ENCODE measurements at places on chromosomes 16 and 17.

DNA sequence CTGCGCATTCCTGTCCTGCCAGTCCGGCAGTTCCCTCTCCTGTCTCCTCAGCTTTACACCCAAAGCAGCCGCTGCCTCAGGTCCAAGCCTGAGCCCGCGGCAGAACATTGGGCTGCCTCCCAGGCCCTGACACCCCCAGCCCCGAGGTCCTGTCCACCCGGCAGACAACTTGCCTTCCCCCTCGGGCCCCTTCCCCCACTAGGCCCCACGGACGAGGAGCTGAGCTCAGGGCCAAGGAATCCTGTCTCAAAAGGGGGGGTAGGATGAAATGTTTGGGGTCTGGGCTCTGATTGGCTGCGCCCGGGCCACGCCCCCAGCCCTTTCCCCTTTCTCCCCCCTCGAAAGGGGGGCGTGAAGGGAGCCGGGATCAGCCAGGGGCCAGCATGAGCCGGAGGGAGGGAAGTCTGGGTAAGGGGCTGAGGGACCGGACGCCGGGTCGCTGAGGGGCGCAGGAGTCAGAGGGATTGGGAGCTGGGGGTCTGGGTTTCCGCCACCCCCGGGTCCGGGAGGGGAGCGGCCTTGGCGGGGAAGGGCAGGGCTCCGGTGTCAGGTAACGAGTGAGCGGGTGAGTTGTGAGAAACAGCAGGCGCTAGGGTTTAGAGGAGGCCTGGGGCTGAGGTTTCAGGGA lies at the start of gene CTF1:
CTF1 (plus strand) TSS at position 354 of the 628 bp plus-strand sequence; CDS start at position 384, 30 bp downstream.
- DNase-seq, result no peak

DNA sequence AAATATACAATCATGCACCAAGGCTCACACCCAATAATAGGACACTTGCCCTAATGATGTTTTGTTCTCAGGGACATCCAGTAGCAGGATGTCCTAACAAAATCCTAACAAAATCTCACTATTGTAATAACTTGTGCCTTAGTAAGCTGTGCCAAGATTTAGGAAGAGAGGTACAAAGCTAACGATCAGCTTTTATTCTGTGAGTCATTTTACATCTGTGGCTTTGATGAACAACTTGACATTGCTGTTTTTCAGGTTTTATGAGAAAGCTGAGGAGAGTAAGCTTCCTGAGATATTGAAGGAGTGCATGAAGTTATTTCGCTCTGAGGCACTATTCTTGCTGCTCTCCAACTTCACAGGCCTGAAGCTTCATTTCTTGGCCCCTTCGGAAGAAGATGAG lies 18.9 kb downstream of the OGFOD1 start:
- DNase-seq, result no peak

- DNase-seq, result no peak
These were observed 4.4 kb downstream of the STX1B start for GRCh38 chr16:31006086-31006385.

DNA sequence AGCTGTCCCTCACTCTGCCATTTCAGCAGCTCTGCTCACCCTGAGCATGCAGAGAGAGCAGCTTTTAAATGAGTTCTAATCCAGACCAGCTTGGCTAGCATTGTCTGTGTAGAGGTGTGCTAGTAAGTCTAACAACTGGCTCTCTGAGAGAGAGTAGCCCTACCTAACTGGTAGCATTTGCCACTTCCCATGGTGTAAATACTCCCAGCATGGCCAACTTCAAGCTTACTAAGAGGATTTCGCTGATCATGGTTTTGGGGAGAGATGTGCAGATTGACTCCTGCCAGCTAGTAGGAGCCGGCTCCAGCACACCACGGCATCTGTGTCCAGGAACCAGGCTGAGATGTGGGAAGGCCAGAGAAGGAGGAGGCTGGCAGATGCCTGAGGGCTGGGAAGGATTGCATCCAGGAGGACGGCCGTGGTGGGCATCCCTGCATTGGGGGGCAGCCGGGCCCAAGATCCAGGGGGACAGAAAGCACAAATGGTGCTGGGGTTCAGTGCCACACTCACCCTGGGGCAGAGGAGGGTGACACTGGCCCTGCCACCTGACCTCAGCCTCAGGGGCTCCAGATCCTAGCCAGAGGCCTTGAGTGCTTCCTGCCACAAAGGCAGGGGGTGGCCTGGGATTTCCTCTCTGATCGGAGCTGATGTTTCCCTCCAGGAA lies 394.9 kb upstream of the TNRC6C start:
- DNase-seq, result no peak

GRCh38 chr16:430904-431303 lies 5.5 kb downstream of the RAB11FIP3 start:
- DNase-seq, result no peak

DNA sequence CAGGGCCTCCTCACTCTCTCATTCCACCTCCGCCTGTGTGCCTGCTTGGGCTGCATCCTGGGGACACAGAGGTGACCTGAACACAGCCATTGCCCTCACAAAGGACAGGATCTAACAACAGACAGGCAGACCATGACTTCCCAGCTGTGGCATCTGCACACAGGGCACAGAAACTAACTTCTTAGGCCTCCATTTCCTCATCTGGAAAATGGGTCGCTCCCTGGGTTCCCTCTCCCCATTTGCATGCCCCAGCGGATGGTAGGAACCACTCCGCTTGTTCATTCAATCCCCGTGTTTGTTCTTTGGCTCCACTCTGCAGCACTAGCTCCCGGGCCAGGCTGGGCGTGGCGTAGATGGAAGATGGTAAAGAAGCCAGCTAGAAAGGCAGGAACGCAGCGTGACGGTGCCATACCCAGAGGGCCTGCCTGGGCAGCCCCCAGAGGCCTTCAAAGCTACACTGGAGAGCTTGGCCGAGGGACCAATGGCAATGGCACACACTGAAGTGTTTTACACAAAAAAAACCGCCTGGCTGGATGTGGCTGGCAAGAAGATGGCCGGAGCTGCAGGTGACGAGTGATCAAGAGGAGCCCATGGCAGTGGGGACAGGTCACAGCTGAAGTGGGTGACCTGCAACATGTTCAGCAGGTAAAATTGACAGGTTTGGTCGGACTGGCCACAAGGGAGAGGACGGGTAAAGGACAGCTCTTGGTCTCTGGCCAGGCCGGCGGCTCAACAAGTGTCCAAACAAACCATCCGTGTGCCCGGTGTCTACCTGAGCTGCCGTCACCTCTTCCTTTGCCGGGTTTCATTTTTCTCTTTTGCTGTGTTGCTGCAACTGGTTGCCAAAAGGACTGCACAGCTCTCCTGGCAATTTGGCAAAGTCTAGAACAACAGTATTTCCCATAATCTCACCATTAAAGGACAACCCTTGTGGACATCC lies 66.9 kb downstream of the SOCS1 start:
- no peak for DNase-seq

DNA sequence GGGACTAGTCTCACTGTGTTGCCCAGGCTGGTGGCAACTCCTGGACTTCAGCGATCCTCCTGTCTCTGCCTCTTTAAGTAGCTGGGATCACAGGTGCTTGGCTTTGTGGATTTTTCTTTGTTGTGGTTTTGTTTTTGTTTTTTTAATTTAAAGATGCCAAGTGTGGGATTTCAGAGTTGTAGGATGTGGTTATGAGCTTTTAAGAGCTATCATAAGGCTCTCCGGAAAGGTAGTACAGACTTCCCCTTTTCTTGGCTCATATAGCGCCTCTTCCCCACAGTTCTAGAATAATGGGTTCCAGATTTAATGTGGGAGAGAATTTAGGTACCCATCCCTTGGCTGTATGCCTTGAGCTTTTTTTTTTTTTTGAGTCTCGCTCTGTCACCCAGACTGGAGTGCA lies 17.1 kb downstream of the AKAP1 start:
- no peak for DNase-seq

DNA sequence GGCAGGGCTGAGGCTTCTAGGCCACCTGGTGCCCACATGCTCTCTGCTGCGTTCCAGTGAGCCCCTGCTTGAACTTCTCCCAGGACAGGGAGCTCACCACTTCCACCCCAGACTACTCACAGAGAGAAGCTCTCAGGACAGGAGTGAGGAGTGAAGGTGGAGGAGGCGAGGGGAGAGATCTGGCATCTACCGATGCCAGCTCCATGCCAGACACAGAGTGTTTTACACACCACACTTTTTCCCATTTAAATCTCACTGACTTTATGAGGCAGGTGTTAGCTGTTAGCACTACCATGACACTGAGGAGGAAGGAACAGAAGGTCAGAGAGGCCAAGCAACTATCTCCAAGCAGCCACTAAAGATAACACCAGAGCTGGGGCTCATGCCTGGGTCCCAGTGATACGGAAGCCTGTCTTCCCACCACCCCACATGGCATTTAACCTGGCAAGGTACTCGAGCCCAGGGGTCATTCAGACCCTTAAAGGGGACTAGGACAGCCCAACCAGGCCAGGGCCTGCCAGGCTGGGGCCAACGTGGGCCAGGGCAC lies 6.8 kb downstream of the FAM83G start:
- DNase-seq, result no peak

- DNase-seq, result no peak
These were observed 20.6 kb downstream of the RPH3AL start for GRCh38 chr17:332023-332422.

DNA sequence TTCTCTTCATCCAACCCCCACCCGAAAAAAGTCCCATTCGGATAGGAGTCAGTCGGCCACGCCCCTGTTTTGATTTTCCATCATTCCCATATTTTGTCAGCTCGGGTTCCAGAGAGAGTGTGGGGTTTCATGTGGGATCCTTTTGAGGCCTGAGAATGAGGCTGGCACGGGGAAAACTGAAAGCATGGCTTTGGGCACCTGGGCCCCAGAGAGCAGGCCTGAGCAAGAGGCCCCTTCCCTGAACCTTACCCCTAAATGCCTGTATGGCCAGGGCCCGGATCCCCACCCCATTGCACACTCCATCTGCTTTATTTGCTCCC lies 4.6 kb upstream of the HOXB4 start:
- DNase-seq, result no peak

GRCh38 chr16:58042001-58042885 lies 16.7 kb downstream of the MMP15 start:
- no peak for DNase-seq

GRCh38 chr17:10171122-10171571 lies 27.3 kb downstream of the GAS7 start:
- DNase-seq, result no peak

- no peak for DNase-seq
These were observed 6.7 kb downstream of the GEMIN4 start for GRCh38 chr17:745406-745805.

- DNase-seq, result no peak
These were observed 61.2 kb upstream of the RPH3AL start for GRCh38 chr17:413706-414380.

DNA sequence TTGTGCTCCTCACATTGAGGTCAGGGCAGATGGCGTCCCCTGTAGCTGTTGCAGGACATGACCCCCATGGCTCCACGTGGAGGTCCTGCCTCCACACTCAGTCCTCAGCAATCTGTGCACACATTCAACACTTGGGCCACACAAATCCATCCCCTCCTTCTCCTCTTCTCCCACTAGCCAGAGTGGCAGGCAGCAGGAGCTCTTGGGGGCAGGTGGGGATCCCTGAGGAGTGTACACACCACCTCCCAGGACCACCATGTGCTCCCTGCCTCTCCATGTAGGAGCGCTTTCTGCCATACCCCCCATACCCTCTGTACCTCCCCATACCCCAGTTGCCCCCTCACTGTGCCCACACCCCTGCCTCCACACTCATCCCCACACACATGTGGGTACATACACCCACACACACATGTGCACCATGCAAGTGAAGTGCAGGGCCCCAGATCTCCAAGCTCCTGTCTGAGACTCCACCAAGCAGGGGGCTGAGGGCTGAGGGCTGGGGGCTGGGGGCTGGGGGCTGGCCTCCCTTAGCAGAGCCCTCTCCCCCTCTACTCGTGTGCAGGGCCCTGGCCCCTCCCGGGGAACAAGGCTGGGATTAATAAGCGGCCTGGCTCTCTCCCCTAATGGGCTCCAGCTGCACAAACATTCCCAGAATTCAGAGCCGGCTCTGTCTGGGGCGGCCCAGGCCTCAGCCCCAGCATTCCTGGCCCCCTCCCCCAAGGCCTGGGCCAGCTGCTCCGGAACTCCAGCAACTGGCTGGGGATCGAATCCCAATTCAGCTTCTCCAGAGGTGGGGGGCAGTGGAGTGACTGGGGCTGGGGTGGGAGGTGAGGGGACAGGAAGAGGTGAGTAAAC lies 48.2 kb upstream of the MEIOC start:
- no peak for DNase-seq

GRCh38 chr17:44826123-44826790 lies 3.8 kb downstream of the GJC1 start:
- no peak for DNase-seq

- peak; percentile 14 for DNase-seq
These were observed 80.4 kb downstream of the EFCAB5 start for GRCh38 chr17:30021708-30022317.

- DNase-seq, result no peak
These were observed 1.7 kb downstream of the PSMD11 start for GRCh38 chr17:32445971-32446370.
